ENCODE measurements at places on chromosomes 12 and 14. TPM values are rescaled to one million over a fixed set of nuclear protein-coding genes. Genes with fewer than 3 reads are reported as not detected.

GRCh38 chr12:185576-185955, 28.4 kb downstream of the SLC6A12 start:
- no peak for DNase-seq

DNA sequence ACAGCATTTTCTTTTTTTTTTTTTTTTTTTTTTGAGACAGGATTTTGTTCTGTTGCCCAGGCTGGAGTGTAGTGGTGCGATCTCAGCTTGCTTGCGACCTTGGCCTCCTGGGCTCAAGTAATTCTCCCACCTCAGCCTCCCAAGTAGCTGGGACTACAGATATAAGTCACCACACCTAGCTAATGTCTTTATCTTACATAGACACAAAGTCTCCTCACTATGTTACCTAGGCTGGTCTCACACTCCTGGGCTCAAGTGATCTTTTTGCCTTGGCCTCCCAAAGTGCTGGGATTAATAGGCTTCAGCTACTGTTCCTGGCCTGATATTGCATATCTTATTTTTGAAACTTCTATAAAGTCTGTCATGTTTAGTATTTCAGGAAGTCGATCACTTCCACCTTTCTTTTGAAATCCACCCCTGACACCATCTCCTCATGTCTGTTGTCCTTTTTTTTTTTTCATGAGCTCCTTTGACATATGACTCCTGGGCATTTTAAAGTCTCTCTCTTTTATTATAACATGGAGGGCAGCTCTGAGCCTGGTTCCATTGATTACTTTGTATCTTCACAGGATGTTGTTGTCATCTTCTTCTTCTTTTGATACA, 5.9 kb upstream of the A2ML1 start:
- DNase-seq, result no peak

DNA sequence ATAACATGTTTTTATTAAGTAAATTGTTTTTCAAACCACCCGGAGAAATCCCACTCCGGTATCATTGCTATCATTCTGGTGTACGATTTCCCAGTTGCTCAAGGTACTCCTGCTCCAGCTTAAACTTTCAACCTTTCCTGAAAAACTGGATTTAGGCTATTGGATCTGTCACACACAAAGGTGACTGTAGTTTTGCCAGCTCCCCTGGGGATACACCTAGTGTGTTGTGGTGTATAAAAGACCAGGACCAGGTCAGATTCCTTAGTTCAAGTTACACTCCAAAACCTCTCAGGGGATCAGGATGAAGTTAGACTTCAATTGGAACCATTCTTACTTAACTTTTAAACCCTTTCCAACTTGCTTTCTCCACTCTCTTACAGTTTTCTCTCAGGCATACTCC, 303.9 kb downstream of the NOVA1 start:
- no peak for DNase-seq

DNA sequence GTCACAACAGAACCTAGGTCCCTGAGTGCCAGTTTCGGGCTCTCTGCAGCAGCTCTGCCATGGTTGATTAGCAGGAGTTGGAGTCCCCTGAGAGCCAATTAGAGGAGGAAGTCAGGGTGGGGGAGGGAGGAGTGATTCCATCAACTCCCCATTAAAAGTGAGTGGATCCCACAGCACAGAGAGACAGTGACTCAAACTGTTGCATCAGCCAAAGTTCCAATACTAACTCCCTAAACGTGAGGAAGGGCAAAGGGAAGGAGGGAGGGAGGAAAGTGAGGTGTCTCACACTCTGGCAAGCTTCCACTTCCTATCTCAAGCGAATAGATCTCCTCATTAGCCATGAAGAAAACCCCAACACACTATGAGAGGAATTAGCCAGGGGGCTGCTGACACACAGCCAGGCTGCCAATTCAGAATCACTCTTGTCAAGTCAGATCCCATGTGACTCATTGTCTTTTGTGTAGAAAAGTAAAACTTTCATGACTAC, 23.6 kb downstream of the OR11H4 start:
- DNase-seq, result peak; percentile 93

C3AR1 gene
- total RNA-seq, result 3.5 TPM

TAS2R10 gene
- total RNA-seq, result 1.1 TPM

ADAMTS20 gene
- total RNA-seq, result 0.28 TPM

GRCh38 chr12:103517161-103517560, 21.4 kb upstream of the C12orf42 start:
- no peak for DNase-seq

DLST gene
- 139 TPM for total RNA-seq

DNA sequence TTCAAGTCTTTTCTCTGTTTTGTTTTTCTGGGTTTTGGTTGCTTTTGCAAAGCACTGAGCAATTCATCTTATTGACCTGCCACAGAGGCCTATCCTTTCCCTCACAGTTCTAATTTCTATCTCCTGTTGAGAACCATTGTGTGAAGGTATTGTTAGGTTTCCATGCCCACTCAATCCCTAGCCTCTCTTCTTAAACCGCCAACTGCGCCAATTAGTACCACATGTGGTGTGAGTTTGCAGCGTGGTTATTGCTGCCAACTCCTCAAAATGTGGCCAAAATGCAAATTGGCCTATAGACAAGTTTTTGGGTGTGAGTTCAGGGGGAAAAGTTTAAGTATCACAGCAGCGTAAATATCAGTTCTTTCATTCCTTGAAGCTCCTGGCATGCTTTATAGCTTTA, 232.6 kb downstream of the FLRT2 start:
- DNase-seq, result peak; percentile 85

DNA sequence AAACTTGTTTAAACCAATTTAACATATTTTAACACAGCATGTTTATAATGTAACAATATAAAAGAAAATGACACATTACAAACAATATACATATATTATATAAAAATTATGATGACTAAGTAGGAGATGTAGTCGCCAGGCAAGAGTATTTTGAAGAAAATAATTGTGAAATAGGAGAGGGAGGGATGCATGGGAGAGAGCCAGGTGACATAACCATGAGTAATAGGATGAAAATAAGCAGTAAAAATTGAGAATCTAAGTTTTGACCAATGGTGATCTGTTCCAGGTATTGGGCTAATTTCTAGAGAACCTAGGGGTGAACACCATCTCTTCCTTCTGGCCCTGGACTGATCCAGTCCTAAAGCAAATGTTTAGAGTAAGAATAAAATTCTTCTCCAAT, 315.2 kb upstream of the G2E3 start:
- DNase-seq, result no peak

DNA sequence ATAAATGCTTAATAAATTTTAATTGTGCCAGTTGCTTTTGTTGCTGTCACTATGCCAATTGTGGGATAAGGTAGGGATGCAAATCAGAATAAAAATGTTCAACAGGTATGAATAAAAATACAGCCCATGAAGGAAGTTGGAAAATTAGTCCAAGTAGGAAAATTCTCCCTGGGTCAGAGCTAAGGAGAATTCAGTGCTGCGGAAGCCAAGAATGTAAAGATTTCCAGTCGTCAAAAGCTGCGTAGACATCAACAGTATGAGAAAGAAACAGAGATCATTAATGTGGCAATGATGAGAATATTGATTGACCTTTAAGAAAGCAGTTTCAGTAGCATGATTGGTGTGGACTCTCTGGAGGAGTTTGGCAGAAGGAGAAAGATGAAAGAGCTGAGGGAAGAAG, 87.9 kb downstream of the PLEKHA5 start:
- DNase-seq, result no peak

- DNase-seq, result no peak
Measured at GRCh38 chr12:57488402-57489156, 711 bp downstream of the MARS1 start.

SNAPC1 gene
- 11.9 TPM for total RNA-seq

APOF gene
- total RNA-seq, result not detected

Data from A673 (cell line).